Activated gamma-delta T cell (primary cell): ENCODE measurements at places on chromosomes 13 and 19.

GRCh38 chr13:64300239-64300638 is 2884.6 kb upstream of the PCDH20 start:
- no peak for DNase-seq

GRCh38 chr13:27132538-27132937 is 39.1 kb downstream of the USP12 start:
- no peak for DNase-seq

GRCh38 chr19:16343156-16343555 is 18.5 kb downstream of the KLF2 start:
- DNase-seq: no peak

DNA sequence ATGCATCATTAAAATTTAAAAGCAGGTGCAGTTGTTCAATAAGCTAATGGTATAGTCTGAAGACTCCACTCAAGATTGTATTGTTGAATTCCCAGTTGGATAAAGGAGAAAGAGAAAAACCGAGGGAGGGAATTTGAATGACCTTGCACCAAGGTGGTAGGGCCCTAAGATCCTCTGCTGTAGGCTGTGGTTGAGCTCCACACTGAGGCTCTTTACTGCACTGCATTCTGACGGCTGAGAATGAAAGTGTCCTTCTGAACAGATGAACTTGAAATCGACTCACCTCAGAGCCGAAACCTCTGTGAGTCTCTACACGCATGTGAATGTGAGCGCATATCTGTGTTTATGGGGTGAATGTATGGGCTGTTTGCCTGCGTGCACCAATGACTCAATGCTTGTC is 388.9 kb upstream of the DACH1 start:
- DNase-seq: no peak

GRCh38 chr19:40778706-40779284 is 748 bp downstream of the RAB4B start:
- no peak for DNase-seq

GRCh38 chr13:93670866-93671265 is 444.3 kb downstream of the GPC6 start:
- DNase-seq: no peak

GRCh38 chr13:41387576-41387975 is 69.8 kb upstream of the RGCC start:
- DNase-seq: no peak

- no peak for DNase-seq
These were observed 9.2 kb upstream of the SERP2 start for GRCh38 chr13:44364345-44365000.
